ENCODE measurements at places on chromosomes 5 and 9. TPM values are rescaled to one million over a fixed set of nuclear protein-coding genes. Genes with fewer than 3 reads are reported as not detected.

Gene NPR3
- 1.1 TPM for total RNA-seq

- no peak for DNase-seq
- H3K27me3 ChIP-seq, result no peaks in the 10 kb centered on the region
- H3K4me3 ChIP-seq, result no peak overlapping the region
- no peak overlapping the region for H3K27ac ChIP-seq
These were observed 549.1 kb downstream of the CSNK1G3 start for GRCh38 chr5:124061068-124061430.

GRCh38 chr5:178130576-178131445 is at the start of gene RMND5B:
Gene RMND5B, plus strand, starts transcription at chr5:178131014. Its CDS starts 7,106 bp downstream, at chr5:178138120.
- peak; percentile 80 for DNase-seq
- H3K36me3 ChIP-seq, result peaks cover 26% of the 10 kb centered on the region
- no peaks in the 10 kb centered on the region for H3K27me3 ChIP-seq
- H3K27ac ChIP-seq, result peak within 1 kb of the TSS; percentile 81
- peak within 1 kb of the TSS; percentile 74 for H3K4me3 ChIP-seq

GRCh38 chr5:109849478-109850088 is 159.9 kb downstream of the MAN2A1 start:
- H3K36me3 ChIP-seq, result peaks cover 34% of the 10 kb centered on the region
- DNase-seq, result no peak
- H3K27ac ChIP-seq, result peak overlapping the region; percentile 0
- H3K4me3 ChIP-seq, result no peak overlapping the region
- H3K27me3 ChIP-seq, result no peaks in the 10 kb centered on the region

Gene SMARCA2
- 77.6 TPM for total RNA-seq

Gene STPG3
- total RNA-seq, result not detected

DNA sequence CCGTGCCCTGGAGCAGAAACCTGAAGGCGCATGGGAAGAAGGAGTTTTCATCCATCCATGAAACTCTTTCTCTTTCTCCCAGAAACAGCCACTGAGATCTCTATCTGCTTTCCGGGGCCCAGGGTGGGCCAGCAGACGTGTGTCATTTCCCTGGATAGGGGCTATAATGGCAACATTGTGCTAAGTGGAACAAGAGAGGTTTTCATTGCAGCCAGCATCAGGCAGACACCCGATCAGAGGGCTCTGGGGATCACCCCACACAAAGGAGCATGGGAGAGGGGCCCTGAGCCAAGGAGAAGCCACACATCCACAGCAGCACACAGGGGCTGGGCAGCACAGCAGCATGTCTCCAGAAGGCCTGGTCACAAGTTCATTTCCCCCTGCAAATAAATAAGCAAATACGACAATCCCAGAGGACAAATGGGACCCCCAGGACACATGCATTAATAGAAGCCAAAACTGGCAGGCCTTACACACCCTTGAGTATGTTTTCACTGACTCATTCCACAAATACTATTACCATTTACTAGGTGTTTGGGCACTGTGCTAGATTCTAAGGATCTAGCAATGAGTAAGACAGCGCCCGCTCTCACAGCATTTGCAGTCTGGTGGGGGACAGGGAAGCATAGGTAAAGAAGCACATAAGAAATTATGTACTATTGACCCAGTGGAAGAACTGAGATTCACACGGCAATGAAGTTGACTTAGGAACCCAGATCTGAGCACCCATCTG is 4.3 kb upstream of the AFAP1L1 start:
- no peaks in the 10 kb centered on the region for H3K27me3 ChIP-seq
- H3K4me3 ChIP-seq, result no peak overlapping the region
- no peak for DNase-seq
- no peaks in the 10 kb centered on the region for H3K36me3 ChIP-seq
- H3K4me1 ChIP-seq, result peaks cover 12% of the 10 kb centered on the region

- H3K4me1 ChIP-seq, result no peaks in the 10 kb centered on the region
- H3K27ac ChIP-seq, result no peak overlapping the region
These were observed 218.1 kb downstream of the RAB3C start for GRCh38 chr5:58800861-58801540.

GRCh38 chr9:33017283-33018041 is 7.6 kb upstream of the DNAJA1 start:
- H3K27me3 ChIP-seq, result no peaks in the 10 kb centered on the region
- H3K4me1 ChIP-seq, result peaks cover 7% of the 10 kb centered on the region
- H3K36me3 ChIP-seq, result peaks cover 50% of the 10 kb centered on the region

DNA sequence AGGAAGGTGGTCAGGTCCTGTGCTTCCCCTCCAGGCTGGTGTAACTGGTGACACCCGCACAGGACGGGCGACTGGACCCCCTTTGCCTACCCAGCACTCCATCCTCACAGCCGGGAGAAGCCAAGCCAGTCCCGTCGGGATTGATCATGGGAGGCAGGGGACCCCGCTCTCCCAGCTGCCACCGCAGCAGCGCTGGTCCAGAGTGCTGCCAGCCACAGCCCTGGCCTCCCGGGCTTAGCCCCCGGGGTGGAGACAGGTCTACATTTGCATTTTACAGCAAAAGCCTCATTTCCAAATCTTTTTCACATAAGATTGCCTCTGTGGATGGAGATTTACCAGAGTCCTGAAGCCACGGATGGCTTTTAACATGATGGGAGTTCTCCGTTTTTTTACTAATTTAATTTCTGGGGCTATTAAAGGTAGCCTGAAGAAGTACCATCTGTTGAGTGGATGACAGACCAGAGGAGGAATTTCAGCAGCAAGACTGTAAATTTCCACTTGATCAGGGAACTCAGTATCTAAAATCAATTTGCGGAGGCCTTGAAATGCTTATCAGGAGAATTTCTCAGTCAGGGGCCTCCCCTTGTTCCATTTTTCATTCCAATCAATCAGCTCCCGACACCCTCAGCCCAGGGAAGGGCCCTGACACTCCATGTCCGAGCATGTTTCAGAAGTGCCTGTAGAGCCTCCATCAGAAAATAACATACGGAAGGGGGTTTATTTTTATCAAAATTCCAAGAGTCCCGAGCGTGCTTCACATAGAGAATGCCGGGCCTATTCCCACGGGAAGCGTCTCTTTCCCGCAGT is 80.6 kb downstream of the OLFM1 start:
- no peak overlapping the region for H3K27ac ChIP-seq
- DNase-seq, result no peak
- no peak overlapping the region for H3K4me3 ChIP-seq
- H3K4me1 ChIP-seq, result no peaks in the 10 kb centered on the region

DNA sequence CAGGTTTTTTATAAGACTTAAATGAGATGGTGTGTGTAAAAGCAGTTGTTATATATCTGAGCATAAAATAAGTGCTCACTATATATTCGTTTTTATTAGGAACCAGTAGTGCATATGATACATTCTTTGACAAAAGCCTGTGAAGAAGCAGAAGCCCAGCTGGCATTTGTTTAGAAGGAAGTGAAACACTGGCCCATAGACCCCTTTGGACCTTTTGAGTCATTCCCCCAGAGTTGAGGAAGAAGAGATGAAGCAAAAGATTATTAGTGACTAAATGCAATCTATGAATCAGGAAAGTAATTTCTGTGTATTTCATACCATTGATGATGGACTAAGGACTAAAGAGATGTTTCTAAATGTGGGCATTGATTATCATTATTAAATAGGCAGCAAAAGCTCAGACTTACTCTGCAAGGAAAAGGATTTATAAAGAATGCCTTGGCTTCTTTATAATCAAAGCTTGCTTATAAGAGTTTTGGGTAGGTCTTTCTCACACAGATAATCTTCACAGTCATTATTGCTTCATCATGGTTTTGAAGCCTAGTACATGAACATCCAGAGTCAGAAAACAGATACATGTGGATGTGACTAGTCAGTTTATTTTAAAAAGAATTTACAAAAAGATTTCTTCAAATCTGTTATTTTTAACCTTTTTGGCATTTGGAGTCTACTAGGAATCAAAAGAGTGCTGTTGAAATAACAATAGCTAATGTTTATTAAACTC is 16.9 kb upstream of the FER start:
- no peaks in the 10 kb centered on the region for H3K27me3 ChIP-seq
- H3K4me1 ChIP-seq, result peaks cover 27% of the 10 kb centered on the region
- DNase-seq, result no peak

DNA sequence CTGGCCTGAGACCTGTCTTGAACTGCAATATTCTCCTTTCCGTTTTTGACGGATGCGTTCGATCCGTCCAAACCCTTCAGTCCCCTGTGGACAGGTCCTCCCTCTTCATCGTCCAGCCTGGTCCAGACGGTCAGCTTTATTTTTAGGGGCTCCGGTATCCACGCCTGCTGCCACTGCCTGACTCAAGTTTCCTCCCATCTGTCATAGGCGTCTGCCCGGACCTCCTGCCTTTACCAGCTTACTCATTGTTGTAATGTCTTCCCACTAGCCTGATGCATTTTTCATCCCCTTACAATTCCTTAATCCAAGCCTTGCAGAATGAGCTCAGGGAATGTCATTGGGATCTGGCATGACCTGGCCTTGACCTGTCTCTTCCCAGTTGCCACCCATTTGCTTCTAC is 145.8 kb downstream of the TENT4A start:
- H3K4me3 ChIP-seq, result no peak overlapping the region
- H3K36me3 ChIP-seq, result no peaks in the 10 kb centered on the region
- peaks cover 14% of the 10 kb centered on the region for H3K4me1 ChIP-seq
- no peaks in the 10 kb centered on the region for H3K27me3 ChIP-seq
- no peak for DNase-seq

- H3K27ac ChIP-seq, result no peak overlapping the region
- H3K36me3 ChIP-seq, result no peaks in the 10 kb centered on the region
- no peaks in the 10 kb centered on the region for H3K27me3 ChIP-seq
- no peak for DNase-seq
- no peaks in the 10 kb centered on the region for H3K4me1 ChIP-seq
- H3K4me3 ChIP-seq, result no peak overlapping the region
These were observed 87.5 kb downstream of the SLIT3 start for GRCh38 chr5:169213479-169213878.

Gene CDH10
- 0.33 TPM for total RNA-seq

Gene SEMA6A
- 2.1 TPM for total RNA-seq

DNA sequence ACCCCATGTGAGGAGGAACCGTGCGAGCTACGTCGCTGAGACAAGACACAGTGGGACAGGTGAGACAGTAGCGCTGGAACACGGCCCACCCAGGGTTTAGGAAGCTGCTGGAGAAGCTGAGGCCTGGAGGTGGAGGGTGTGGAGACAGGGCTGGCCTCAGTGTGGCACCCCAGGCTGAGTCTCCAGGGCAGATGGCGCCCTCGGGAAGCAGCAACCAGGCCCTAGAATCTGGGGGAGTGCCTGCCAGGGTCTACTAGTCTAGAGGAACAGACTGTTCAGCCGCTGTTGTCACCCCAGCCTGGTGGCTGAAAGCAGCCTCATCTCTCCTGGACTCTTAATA is 4.6 kb upstream of the TERT start:
- peaks cover 7% of the 10 kb centered on the region for H3K36me3 ChIP-seq
- H3K4me1 ChIP-seq, result no peaks in the 10 kb centered on the region
- no peak overlapping the region for H3K4me3 ChIP-seq
- H3K27me3 ChIP-seq, result peaks cover 23% of the 10 kb centered on the region

Gene FBXL7
- total RNA-seq, result not detected

Gene BASP1
- total RNA-seq, result 84.5 TPM

Gene PHF24
- total RNA-seq, result not detected

Gene TCF7
- total RNA-seq, result 0.29 TPM

Gene ELL2
- 144 TPM for total RNA-seq

DNA sequence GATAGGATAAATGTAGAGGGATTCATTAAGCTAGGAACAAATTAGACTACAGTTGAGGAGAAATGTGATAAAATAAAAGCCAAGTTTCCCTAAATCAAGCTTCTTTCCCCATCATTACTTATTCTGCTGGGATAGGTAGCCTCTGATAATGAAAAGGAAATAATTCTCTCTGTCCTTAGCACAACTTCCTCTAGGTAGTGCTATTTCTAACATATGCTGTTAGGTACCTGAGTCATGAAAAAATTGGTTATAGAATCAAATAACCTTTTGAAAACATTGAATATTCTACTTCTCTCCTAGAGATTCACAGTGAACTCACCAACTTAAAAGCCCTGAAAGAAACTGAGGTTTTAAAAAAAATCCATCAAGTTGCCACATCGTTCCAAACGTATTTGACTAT is 1793.1 kb downstream of the EFNA5 start:
- H3K27ac ChIP-seq, result no peak overlapping the region
- no peak overlapping the region for H3K4me3 ChIP-seq
- no peaks in the 10 kb centered on the region for H3K27me3 ChIP-seq
- no peaks in the 10 kb centered on the region for H3K36me3 ChIP-seq
- DNase-seq, result no peak
- H3K4me1 ChIP-seq, result no peaks in the 10 kb centered on the region

Gene PCSK5
- not detected for total RNA-seq

- H3K4me1 ChIP-seq, result peaks cover 6% of the 10 kb centered on the region
- H3K36me3 ChIP-seq, result no peaks in the 10 kb centered on the region
- DNase-seq, result no peak
- peaks cover 23% of the 10 kb centered on the region for H3K27me3 ChIP-seq
- no peak overlapping the region for H3K4me3 ChIP-seq
These were observed 44.4 kb downstream of the BNC2 start for GRCh38 chr9:16825971-16826625.

DNA sequence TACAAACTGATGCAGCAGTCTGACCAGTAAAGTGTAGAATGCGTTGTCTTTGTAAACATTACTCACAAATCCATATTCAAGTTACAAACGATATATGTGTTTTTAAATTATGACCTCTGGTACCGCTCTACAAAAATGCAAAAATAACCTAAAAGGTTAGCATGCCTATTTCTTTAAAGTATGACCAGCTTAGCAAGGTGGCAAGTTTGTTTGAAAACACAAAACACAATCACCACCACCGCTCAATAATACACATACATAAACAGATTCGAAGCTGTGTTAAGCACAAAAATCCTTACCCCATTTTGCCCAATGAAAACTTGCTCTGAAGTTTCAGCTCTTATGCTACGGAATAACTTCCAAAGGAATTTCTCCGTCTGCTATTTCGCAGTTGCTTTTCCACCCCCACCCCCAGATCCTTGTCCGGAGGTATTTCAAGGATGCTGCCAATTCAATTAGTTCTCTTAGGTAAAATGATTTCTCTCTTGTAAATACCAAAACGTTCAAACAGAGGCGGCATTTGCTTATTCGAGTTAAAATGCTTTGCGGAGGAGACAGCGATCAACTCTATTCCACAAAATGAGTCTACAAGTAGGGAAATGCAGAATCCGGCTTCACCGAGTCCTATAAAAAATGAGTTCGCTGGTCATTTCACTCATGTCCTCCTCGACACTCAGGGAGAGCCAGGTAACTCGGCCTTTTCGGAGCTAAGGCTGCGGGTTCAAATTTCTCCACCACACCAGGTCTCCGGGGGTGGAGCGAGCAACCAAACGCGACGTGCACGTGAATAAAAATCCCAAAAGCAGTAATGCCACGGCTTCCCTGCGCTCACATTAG is 1.2 kb downstream of the HOMER1 start:
- no peaks in the 10 kb centered on the region for H3K27me3 ChIP-seq
- H3K4me1 ChIP-seq, result peaks cover 36% of the 10 kb centered on the region
- H3K36me3 ChIP-seq, result peaks cover 10% of the 10 kb centered on the region
- peak overlapping the region; percentile 97 for H3K27ac ChIP-seq
- peak overlapping the region; percentile 94 for H3K4me3 ChIP-seq

GRCh38 chr5:32163785-32164184 is 10.3 kb downstream of the GOLPH3 start:
- H3K27ac ChIP-seq, result no peak overlapping the region
- DNase-seq, result no peak
- no peak overlapping the region for H3K4me3 ChIP-seq
- H3K27me3 ChIP-seq, result no peaks in the 10 kb centered on the region
- peaks cover 9% of the 10 kb centered on the region for H3K4me1 ChIP-seq

Gene MSX2
- total RNA-seq, result 5.6 TPM

Gene VCAN
- total RNA-seq, result 44.1 TPM

GRCh38 chr5:41695920-41696582 is 174.2 kb downstream of the OXCT1 start:
- no peaks in the 10 kb centered on the region for H3K36me3 ChIP-seq
- no peaks in the 10 kb centered on the region for H3K4me1 ChIP-seq
- peaks cover 19% of the 10 kb centered on the region for H3K27me3 ChIP-seq
- no peak overlapping the region for H3K27ac ChIP-seq

GRCh38 chr9:27519466-27520465 is 4.3 kb upstream of the IFNK start:
- H3K27ac ChIP-seq, result peak overlapping the region; percentile 41
- DNase-seq, result peak; percentile 39
- H3K36me3 ChIP-seq, result peaks cover 6% of the 10 kb centered on the region
- no peaks in the 10 kb centered on the region for H3K27me3 ChIP-seq
- peak overlapping the region; percentile 17 for H3K4me3 ChIP-seq
